ENCODE measurements at places on chromosomes 7 and 10.

GRCh38 chr7:77427996-77428603 is 12.0 kb upstream of the GSAP start:
- no peak for DNase-seq

DNA sequence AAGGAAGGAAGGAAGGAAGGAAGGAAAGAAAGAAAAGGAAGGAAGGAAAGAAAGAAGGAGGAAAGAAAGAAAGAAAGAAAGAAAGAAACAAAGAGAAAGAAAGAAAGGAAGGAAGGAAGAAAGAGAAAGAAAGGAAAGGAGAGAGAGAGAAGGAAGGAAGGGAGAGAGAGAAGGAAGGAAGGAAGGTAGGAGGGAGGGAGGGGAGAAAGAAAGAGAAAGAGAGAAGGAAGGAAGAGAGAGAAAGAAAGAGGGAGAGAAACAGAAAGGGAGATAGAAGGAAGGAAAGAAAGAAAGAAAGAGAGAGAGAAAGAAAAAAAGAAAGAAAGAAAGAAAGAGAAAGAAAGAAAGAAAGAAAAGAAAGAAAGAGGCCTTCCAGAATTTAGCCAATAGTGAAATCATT is 204.9 kb downstream of the DGKB start:
- DNase-seq = no peak

- no peak for DNase-seq
Observed at GRCh38 chr7:15593382-15593781, 31.6 kb upstream of the AGMO start.

- no peak for DNase-seq
Observed at GRCh38 chr10:128095027-128095752, 31.0 kb downstream of the MKI67 start.

GRCh38 chr10:86048571-86048970 is 318.0 kb downstream of the GRID1 start:
- DNase-seq = no peak

DNA sequence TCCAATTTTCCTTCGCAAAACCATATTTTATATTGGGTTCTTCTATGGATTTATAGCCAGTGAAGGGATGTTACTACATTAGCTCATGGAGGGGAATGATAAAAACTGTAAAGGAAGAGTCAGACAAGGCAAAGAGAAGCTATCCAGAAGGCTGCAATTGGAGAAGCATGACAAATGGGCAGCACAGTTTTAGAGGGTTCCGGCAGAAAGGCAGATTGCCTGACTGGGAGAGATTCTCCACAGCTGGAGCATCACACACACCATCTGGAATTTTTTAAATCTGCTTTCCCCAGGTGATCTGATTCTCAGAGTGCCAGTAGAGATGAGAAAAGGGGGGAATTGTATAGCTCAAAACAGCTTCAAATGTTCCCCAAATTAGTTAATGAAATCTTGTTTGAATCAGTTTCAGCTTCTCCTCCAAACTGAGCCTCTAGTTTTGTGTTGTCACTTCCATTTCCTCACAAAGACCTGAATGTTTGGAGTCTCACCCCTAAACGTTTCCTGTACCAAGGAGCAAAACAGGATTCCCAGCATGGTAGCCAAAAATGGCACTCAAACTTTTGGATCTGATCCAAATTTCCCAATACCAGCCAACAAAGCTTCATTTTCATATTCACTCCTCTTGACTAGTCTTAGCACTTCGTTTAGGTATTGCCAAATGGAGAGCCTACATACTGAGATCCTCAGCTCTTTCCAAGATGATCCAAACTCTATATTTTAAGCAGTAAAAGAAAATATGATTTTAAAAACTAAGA is 177.5 kb downstream of the HPSE2 start:
- no peak for DNase-seq

- DNase-seq = no peak
Observed at GRCh38 chr10:97830064-97830463, 19.6 kb upstream of the GOLGA7B start.

DNA sequence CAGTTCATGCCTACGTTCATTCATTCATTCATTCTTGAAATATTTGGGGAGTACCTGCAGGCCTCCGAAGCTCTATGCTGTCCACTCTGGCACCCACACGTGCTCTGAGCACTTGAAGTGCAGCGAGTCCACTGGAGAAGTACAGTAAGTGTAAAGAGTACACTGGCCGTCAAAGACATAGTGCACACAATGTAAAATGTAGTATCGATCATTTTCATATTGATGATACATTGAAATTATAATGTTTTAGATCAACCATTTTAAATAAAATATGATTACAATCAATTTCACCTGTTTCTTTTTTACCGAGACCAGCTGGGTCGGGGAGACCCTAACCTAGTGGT is 37.0 kb upstream of the PURB start:
- no peak for DNase-seq

DNA sequence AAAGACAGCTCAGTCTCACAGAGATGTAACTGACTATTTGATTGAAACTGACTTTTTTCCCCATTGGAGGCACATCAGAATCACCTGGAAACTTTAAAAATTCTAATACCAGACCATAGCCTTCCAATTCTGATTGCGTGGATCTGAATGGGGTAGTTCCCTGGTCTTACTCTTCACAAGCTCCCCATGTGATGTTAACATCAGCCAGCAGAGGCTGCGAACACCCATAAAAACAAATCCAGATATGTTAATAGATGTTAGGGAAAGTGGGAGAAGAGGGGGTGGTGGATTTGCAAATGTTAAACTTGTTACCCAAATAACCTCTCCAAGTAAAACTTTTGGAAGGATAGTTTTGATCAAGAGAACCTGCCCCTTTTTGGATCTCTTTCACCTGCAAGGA is 1133.4 kb downstream of the CNTNAP2 start:
- DNase-seq = no peak

- no peak for DNase-seq
Observed at GRCh38 chr7:63789378-63790176, 209.1 kb upstream of the ZNF722 start.

DNA sequence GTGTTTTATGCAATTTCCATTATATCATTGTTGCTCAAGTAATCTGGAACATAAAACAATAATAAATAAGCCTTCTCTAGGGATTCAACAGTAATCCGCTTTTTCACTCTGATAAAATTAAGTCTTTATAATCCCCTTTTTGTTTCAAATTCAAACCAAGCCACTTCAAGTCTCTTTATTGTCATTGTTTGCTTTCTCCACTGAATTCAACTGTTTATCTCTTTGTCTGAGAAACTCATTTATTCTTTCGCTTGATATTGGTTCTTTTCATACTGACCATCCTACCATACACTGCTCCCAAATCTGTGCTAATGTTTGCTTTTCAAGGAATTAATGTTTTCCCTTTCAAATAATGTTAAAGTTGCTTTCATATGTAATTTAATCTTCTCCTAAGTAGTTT is 550.4 kb upstream of the PCDH15 start:
- DNase-seq = no peak

DNA sequence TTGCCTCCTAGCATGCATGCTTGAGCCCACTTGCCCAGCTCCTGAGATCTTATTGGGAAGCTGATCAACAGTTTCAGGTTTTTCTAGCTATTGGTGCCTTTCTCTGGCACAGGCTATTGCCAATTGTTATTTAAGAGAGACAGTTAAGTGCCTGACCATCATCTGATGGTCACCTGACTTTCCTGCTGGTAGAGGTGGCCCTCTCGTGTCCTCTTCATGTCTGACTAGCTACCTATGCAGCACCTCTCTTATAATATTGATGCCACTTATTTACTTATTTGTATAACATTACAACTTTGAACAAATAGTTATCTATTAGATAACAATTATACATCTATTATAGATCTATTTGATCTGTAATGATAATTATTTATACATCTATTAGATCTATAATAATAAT is 205.9 kb upstream of the SEMA3D start:
- DNase-seq = no peak

- DNase-seq = no peak
Observed at GRCh38 chr10:60237977-60238758, 151.5 kb downstream of the ANK3 start.

DNA sequence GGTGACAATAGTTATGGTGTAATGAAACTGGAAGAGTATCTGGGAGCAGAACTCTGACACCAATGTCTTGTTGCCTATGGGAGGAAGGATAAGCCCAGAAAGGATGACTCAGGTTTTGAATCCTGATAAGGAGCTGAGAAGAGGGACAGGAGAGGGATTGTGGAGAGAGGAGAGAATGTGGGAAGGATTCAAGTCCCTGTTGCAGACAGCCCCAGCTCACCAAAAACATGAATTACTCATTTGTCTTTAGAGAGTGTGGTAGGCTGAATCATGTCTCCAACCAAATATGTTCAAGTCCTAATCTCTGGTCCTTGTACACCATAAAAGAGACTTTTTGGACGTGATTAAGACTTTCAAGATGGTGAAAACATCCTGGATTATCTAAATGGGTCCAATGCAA is 206.9 kb upstream of the PHYHIPL start:
- no peak for DNase-seq

DNA sequence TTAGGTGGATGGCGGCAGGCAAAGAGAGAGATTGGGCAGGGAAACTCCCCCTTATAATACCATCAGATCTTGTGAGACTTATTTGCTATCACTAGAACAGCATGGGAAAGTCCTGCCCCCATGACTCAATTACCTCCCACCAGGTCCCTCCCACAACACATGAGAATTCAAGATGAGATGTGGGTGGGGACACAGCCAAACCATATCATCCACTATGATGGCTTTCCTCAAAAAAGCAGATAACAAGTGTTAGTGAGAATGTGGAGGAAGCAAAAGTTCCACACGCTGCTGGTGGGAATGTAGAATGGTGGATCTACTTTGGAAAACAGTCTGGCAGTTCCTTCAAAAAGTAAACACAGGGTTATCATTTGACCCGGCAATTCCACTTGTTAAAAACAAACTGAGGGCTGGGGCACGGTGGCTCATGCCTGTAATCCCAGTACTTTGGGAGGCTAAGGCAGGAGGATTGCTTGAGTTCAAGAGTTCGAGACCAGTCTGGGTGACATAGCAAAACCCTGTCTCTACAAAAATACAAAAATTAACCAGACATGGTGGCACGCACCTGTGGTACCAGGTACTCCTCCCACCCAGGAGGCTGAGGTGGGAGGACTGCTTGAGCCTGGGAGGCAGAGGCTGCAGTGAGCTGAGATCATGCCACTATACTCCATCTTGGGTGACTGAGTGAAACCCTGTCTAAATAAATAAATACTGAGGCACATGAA is 161.4 kb upstream of the EEPD1 start:
- DNase-seq = no peak

DNA sequence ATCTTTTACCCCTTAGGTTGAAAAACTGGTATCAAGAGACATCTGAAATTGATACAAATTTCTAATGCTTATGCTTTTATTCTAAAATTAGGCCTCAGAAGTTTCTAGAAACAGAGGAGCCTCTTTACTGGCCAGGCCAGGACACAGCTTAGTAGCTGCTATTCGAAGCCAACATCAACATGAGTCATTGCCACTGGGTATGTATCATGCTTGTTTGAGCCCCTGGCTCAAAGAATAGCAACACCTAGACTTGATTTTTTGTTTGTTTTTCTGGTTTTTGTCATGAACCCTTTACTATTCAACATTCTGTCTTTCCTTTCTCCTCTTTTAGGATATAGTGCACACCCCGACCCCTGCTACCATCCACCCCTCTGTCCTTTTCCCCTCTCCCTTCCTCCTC is 90.9 kb upstream of the STK17A start:
- DNase-seq = no peak

All from esophagus squamous epithelium (tissue), 5 donors.